Suprapubic skin (tissue), 4 donors: ENCODE measurements at places on chromosomes 13 and 19. TPM values are rescaled to one million over a fixed set of nuclear protein-coding genes. Genes with fewer than 3 reads are reported as not detected.

Gene IZUMO1
- not detected for total RNA-seq

Gene UPF1
- 74.7 TPM for total RNA-seq

Gene LRG1
- 6.8 TPM for total RNA-seq

Gene HTR2A
- 0.57 TPM for total RNA-seq

Gene TMEM255B
- 3.8 TPM for total RNA-seq

Gene UBL3
- total RNA-seq = 37.7 TPM

Gene PCDH17
- total RNA-seq = 0.86 TPM

Gene ZSWIM4
- total RNA-seq = 11.4 TPM

Gene GDF15
- total RNA-seq = 0.57 TPM

Gene KIR3DL2
- not detected for total RNA-seq

Gene DZIP1
- 4.2 TPM for total RNA-seq

Gene TTYH1
- total RNA-seq = 20.4 TPM

Gene FFAR1
- not detected for total RNA-seq

Gene SYNE4
- total RNA-seq = 3.0 TPM

Gene OR10H1
- total RNA-seq = not detected

Gene CEACAM8
- total RNA-seq = 0.18 TPM

Gene ZNF44
- 7.2 TPM for total RNA-seq

Gene CHAMP1
- 22.1 TPM for total RNA-seq

Gene PSG6
- total RNA-seq = not detected

Gene HIF3A
- total RNA-seq = 28.6 TPM

Gene TEAD2
- total RNA-seq = 15.0 TPM

Gene SMAD9
- total RNA-seq = 2.4 TPM

Gene ANKRD24
- total RNA-seq = 0.44 TPM

Gene AMH
- total RNA-seq = 3.9 TPM

Gene TRIP10
- total RNA-seq = 31.6 TPM

Gene ZNF284
- total RNA-seq = 4.9 TPM

Gene PSPN
- total RNA-seq = 1.4 TPM

Gene FCER2
- total RNA-seq = not detected

Gene OR7D2
- total RNA-seq = not detected
